ENCODE measurements at places on chromosomes 2 and 18.

GRCh38 chr2:217929757-217930707 lies 72.8 kb downstream of the TNS1 start:
- no peak for DNase-seq

- no peak for DNase-seq
These were observed 3.1 kb downstream of the FEZ2 start for GRCh38 chr2:36594849-36595248.

DNA sequence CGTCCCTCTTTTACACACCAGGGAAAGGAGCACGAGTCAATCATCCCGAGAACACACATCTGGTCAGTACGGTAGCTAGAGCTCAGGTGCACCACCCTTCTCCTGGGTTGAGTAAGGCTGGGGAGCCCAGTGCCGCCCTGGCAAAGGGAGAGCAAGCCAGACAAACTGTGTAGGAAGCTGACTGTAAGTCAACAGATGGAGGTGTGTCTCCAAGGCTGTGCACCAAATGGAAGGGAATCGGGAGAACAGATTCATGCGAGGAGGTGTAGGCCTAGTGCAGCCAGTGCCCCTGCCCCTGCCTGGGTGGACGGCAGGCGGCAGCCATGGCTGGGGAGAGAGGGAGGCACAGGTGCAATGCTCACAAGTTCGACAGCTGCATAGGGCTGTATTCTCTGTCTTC lies 65.7 kb downstream of the CELF4 start:
- no peak for DNase-seq

DNA sequence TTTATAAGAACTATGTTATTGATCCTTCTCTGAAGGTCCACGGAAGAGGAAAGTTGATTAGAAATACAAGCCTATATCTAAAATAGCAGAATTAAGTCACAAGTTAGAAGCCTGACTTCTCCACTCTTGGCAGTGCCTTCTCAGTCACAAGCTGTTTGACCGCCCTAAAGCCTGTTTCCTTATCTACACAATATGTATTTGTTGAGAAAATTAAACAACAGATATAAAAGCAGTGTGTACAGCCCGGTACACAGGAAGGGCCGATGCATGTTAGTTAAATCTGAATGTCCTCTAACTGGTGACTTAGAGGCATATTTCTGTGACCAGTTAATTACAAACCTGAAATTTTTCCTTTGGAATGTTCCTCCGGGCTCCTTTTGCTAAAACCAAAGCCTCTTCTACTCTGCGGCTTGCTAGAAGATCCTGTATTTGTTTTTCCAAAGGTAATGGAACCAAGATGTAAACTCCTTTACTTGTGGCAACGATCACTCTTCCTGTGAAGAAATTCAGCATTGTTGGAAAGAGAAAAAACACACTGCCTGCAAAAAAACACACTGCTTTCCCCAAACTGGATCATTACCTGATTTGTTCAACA lies 33.4 kb downstream of the TGFBRAP1 start:
- DNase-seq = no peak

- no peak for DNase-seq
These were observed 49.8 kb upstream of the COBLL1 start for GRCh38 chr2:164891460-164891859.

- peak; percentile 76 for DNase-seq
These were observed 62.9 kb downstream of the RPL31 start for GRCh38 chr2:101064868-101065549.

GRCh38 chr2:22981785-22982184 lies 403.2 kb upstream of the KLHL29 start:
- DNase-seq = no peak

DNA sequence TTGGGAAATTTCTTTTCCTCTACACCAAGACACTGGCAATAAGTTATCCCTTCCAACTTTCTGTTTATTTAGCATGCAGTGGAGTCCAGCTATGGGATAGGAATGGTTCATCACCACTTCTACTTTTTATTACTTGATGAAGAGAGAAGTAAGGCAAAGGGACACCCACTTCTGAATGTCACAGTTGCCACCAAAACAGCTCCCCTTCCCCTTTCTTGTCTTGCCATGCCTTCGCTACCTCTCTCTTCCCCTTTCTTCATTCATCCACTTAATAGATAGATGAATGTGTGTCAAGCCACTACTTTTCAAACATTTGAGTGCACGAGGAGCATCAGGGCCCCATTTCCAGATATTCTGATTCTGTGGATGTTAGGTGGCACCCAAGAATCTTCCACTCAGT lies 59.6 kb downstream of the KCTD18 start:
- no peak for DNase-seq

DNA sequence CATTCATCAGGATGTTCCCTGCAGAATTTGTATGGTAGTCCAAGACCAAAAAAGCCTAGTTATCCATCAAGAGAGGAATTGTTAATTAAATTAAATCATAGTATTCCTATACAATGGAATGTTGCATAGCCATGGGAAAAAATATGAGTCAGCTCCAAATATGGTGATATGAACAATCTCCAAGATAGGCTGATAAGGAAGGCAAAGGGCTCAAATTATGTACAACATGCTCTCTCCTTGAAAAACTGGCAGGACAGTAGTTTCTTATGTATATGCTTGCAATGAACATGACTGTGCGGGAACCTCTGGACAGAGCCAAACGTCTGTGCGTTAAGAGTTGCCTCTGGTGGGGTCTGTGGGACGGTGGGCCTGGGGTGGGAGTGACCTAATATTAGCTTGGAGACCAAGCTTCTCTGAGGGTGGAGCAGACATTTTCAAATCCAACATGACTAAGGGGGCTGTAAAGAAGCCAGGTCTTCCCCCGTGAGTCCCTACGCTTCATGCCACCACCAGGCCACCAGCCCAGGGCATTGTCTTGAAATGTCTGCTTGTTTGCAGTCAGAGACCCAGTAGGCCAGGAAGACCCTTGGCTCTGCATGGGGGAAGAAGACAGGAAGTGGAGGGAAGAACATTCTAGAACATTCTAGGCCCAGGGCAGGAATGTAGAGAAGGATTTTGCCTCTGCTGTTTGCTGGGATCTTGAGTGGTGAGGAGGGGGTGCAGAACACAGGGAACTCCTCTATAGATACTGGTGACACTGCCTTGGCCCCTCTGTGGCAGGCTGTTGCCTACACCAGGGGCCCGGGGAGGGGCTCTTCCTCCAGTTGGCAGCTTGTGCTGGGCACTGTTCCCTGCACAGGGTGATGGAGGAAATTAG lies 244.0 kb upstream of the HS6ST1 start:
- no peak for DNase-seq

DNA sequence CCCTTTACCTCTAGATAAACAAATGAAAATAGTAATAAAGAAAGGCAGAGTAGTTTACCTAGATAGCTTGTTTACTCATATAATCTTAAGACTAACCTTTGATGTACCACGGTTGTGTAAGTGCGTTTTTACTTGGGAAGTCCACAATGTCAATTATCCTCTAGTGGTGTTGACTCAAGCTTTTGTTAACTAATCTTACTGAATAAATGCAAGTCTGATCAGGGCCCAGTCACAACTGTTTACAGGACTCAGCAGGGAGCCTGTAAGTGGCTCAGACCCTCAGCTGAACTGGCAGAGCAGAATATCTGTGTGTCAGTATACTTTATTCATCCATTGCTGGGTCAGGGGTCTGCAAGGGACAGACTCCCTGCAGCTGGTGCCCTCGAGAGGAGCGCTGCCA lies 98.1 kb upstream of the ACAA2 start:
- no peak for DNase-seq

GRCh38 chr2:219430633-219431615 lies 3.7 kb upstream of the SPEG start:
- DNase-seq = no peak

DNA sequence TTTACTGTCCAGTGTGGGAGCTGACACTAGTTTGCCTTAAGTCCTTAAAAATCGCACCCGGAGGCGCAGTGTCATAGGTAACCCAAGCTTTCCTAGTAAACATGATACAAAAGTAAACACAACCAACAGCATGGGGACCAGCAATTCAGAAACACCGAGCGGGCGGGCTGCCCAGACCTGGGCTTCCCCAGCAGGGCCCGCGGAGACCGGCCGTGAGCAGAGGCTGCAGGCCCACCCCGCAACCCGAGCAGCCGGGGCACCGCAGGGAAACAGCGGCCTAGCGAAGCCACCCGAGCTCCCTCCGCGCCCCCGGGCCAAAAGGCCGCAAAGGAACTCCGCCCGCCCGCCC lies 296 bp downstream of the TTC21B start:
- no peak for DNase-seq

DNA sequence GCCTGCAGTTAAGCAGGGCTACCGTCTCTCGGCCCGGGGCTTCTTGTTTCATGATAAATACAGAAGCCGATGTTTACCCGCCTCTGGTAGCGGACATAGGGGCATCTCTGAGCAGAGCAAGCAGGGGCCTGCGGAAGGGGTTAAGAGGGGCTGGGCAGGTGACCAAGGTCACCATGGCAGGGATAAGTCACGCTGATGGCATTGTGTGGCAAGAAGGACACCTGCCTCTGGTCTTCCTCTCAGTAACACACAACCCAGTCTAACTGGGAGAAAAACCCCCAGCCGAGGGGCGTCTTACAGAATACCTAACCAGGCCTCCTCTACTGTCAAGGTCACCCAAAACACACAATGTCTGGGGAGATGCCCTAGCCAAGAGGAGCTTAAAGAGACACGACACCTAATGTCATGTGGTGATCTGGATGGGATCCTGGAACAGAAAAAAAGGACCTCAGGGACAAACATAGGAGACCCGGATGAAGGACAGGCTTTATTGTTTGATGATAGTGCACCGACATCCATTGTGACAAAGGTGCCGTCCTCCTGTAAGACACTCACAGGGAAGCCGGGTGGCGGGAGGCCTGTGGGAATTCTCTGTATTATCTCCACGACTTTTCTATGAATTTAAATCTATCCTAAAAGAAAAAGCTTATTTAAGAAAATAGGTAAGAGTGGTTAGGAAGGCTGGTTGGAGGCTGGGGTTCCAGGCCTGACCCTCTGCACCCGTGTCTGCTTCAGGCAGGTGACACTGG lies 24.8 kb downstream of the SH3BP4 start:
- no peak for DNase-seq

GRCh38 chr2:120243211-120243610 lies 9.4 kb upstream of the RALB start:
- no peak for DNase-seq

DNA sequence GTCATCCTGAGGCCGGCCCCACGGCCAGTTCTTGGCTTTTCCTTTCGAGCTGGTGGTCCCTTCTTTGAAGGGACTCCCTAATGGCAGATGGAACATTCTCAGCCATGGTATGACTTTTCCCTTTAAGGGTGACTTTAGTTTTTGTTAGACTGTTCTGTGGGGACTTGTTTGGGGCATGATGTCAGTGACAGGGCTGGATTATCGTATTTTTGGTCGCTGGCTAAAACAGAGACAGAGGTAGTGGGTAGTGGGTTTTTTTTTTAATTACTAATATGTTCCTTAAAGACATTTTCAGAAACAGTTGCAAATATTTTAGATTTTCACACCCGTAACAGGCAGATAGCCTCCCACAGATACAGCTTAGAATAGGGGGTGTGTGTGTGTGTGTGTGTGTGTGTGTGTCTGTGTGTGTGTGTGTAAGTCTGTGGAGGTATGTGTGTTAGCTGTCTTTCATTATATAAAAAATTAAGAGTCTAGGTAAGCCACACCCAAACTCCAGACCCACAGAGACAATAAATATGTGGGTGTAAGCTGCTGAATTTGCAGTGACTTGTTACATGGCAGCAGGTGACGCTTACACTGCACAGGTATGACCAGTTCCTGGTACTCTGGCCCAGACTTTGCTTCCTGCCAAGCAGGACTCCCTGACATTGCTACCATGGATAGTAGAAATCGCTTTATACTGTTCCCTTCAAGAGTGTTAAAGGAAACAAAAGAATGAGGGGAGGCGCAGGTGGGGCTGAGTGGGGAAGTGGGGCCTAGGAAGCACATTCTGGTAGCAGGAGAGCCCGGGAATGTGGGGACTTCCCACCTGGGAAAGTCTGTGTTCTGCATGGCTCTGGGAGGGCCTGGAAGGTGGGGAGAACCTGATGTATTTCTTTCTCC lies 20.9 kb downstream of the NCK2 start:
- DNase-seq = no peak

DNA sequence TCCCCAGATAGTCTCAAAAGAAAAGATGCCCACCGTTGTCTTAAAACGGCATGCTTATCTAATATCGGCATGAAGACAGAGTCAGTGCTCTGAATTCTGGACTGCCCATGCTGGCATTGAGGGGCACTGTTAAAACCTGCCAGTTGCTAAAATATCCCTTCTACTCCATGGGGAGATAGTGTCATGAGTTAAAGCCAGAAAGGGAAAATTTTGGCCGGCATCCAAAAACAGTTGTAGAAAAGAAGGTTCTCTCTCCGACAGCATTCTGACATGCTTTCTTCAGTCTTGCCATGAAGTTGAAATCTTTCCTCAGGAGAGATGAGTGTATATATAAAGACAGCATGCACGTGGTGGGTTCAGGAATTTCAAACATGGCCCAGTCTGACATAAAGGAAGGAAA lies 401.3 kb upstream of the PIK3C3 start:
- DNase-seq = no peak

DNA sequence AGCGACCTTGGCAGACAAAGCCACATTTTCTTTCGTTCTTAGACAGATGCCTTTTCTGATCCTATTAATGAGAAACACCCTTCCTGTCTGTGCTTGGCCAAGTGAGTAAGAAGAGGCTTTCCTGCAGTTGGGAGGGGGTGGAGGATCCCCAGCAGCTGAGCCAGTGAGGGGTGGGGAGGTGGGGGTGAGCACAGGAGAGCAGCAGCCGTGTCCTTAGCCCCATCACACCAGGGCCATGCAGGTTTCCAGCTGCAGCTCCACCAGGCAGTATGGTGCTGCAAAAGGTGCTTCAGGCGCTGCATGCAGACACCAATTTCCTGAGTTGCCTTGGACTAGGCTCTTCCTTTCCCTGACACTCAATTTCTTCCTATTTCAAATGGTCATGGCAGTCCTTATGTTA lies 123.3 kb upstream of the SIX2 start:
- DNase-seq = no peak

DNA sequence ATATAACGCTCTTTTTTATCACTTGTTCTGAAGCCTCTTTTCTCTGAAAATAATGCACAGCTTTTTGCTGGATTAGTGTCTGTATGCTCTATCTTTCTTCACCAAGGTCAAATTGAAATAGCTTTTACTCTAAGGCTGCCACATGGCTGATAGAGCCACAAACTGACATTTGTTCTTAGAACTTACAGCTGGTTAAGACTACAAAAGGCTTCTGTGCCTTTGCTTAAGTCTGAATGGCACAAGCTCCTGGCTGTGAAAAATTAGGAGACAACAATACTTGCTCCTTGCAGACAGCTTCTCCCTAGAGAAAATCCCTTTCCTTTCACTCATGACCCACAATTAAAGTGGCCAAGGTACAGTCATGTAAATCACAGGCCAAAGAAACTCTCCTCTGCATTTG lies 515.3 kb downstream of the DSC3 start:
- no peak for DNase-seq

DNA sequence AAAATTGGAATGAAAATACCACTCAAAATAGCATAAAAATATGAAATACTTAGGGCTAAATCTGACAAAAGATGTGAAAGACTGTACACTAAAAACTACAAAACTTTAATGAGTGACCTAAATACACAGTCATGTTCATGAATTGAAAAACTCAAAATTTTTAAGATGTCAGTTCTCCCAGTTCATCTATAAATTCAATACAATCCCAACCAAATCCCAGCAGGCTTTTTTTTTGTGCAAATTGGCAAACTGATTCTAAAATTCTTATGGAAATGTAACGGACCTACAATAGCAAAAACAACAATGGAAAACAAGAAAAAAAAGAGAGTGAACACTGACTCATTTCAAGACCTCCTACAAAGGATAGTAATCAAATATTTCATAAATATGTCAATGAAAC lies 4.4 kb upstream of the USP40 start:
- no peak for DNase-seq

GRCh38 chr18:75854174-75854573 lies 426.7 kb upstream of the SMIM21 start:
- no peak for DNase-seq
